ENCODE measurements at places on chromosomes 3 and 15.

GRCh38 chr3:41898631-41899030 is 63.3 kb downstream of the ULK4 start:
- no peak for DNase-seq

GRCh38 chr15:63668601-63669000 is 71.4 kb downstream of the FBXL22 start:
- no peak for DNase-seq

DNA sequence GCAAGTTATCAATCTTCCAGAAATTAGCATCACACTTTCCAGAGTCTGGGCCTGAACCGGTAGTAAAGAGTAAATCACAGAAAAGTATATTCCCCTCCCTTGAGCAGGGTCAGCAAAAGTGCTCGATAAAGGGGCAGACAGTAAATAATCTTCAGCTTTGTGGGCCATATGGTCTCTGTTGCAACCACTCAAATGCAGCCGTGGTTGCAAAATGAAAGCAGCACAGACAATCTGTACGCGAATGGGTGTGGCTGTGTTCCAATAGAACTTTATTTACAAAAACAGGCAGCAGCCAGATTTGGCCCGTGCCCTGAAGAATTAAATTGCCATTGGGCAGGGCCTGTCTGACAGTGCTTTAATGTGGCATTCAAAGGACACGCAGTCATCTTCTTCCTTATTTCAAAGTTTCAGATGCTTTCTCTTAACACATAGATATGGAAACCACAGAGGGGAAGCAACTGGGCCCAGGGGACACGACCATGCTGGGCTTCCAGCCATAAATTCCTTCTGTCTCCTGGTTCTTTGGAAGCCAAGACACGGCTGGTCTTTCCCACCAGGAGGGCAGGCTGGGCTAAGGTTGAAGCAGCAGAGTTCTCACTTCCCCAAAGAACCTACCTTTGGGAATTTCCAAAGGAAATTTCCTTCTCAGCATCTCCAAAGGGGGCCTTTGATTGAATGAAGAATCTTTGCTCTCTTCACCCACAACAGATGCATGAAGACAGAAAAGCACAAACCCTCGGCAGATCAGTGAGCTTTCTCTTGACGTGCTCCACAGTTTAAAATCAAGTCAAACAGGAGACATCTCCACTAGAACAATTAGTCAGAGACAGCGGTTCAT is 489.8 kb upstream of the PROK2 start:
- peak; percentile 71 for DNase-seq

DNA sequence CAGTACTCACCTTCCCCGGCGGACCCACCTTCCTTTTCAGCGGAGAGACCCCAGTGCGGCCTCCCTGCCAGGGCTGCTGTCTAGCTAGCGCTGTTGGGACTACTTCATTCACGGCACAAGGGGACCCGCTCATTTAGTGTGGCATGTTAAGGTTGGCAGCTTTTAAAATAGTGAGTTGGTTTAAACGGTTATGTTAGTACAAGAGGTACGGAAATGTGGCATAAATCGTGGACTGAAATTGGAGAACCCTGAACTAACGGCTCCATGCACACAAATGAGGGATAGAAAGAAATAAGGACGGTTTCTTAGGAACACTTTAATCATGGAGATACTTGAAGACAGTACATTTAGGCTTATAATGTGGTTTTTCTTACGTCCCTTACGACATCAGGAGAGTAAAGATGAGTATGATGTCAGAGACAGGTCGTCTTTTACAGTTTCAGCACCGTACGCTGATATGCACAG is 752 bp downstream of the CEP63 start:
- DNase-seq, result peak; percentile 54

DNA sequence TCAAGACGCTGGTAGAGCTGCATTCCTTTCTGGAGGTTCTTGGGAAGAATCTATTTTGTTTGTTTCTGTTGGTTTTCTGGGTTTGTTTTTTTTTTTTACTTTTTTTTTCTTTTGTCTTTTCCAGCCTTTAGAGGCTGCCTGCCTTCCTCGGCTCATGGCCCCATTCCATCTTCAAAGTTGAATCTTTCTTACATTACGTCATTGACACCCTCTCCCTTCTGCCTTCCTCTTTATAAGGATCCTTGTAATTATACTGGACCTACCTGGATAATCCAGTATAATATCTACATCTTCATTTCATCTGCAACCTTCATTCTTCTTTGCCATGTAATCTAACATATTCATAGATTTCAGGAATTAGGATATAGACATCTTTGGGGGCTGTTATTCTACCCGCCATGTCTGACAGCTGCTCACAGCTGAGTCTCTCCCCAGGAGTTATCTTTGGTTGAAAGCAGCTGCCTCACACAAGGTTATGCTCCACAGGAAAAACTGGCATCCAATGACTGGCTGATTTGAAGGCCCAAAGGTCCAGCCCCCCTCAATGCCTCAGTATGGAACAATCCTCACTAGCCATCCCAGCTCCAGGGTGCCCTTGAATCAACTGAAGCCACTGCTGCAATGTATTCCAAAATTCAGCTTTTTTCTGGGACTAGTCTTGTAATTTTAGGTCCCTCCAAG is 38.4 kb upstream of the THBS1 start:
- no peak for DNase-seq

DNA sequence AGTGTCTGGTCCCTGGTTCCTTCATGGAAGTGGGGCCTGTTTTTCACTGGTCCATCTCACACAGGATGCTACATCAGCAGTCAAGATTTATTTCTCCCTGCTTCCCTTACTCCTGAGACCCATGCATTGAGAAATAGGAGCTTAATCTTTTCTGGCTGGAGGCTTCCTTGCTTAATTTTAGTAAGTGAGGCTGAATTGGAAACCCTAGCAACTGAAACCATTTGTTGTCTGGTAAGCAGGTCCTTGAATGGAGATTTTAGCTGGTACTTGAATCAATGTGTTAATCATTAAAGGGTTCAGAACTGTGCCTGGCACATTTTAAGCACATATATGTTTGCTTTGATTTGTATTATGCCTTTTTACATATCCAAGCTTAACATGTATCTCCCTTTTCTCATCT is 20.2 kb upstream of the MEF2A start:
- no peak for DNase-seq

DNA sequence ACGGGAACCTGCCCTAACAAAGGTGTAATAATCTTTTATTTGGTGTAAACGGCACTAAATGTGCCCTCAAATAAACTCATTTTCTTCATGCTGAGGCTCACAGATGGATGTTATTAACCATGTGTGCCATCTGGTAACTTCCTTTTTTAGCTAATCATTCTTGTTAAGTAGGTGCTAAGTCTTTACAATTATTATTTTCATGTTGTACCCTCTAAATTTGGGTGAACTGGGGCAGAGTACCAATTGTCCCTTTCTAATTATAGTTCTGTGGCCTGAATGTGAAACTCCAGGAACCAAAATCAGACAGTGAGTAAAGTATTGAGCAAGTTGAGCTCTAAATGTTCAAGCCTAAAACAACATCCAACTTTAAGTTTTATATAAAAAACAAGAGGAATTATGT is 220.7 kb upstream of the CADM2 start:
- DNase-seq, result no peak

DNA sequence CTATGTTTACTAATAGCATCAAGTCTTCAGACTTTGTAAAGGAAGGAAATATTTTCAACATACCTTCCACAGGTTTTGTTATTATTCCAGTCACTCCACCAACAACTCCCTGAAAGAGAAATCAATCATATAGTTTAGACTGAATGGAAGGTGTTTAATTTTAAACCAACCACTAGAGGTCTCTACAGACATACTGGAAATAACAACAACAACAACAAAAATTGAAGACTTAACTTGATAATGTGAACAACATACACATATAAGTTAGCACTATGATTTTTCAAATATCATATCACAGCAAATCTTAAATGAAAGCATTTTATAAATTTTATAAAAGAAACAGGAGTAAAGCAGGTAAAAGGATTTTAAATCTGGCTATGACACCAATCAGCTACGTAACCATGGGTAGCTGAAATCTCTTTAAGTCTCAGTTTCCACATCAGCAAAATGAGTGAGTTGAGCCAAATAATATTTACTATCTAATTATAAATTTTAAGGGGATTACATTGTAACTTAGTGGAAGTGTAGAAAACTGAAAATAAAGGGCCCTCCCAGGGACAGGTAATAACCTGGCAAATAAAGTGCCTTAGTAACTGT is 188.2 kb downstream of the VPS13C start:
- peak; percentile 13 for DNase-seq

- no peak for DNase-seq
Measured at GRCh38 chr15:51848811-51849210, 19.4 kb downstream of the TMOD3 start.

DNA sequence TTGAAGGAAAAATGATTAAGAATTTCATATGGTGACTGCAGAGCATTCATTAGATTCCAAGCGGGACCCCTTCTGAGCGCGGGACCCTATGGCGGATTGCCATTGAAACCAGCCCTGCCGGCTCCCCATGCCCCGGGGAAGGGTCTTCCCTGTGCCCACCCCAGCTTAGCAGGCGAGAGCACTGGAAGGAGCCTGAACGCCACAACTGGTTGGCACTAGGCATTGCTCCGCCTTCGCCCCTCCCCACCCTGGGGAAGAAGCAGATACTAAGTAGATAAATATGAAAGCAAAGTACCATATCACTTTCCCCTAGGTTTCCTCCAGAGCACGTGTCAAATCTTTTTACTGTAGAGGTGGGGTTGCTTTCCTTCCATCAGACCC is 70.7 kb downstream of the CYP19A1 start:
- DNase-seq, result peak; percentile 35

- DNase-seq, result no peak
Measured at GRCh38 chr15:66018488-66018797, 149.2 kb downstream of the RAB11A start.

- DNase-seq, result no peak
Measured at GRCh38 chr3:9501226-9501625, 52.4 kb downstream of the LHFPL4 start.

GRCh38 chr3:45946875-45947274 is 3.6 kb downstream of the CXCR6 start:
- no peak for DNase-seq

DNA sequence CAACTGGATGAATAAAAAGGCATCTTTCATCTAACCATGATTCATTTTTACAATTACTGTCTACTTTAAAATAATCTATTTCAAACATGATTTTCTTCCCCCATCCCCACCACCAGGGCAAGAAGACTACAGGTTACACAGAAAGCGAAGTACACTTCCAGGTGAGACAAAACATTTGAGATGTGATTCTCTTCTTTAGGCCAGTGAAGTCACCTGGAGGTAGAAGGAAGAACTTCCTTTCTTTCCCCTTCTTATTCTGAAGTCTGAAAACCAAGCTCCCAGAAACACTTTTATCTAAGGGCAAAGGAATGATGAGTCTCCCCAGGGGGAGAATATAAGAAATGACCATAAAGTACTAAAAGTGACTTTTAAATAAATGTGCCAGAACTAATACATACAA is 36.7 kb downstream of the SHQ1 start:
- no peak for DNase-seq

DNA sequence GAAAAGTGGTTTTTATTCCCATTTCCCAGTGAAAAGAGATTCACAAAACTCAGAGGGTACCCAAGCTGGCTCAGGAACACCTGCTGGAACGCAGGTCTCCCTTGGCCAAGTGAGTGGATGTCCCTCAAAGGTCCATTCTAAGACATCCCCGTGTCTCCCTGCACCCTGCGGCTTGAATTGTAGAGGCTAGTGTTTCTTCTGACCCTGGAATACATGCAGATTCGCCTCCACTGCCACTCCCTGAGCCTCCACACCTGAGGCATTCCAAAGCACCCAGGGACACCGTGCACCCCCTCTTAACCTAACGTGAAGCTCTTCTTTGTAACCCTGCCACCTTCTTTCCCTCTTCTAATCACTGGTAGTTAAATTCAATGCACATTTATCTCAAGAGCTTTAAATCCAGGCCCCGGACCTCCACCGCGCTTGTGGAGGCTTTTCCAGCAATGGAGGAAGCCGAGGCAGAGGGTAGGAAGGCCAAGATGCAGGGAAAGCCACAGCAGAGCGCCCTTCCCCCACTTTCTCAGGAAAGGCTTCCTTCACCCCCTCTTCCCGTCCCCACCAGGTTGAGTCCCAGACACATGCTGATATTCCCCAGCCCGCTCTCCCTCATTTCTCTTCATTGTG is 590 bp upstream of the ITGA11 start:
- DNase-seq, result no peak

GRCh38 chr15:57444877-57445513 is 68.7 kb downstream of the CGNL1 start:
- peak; percentile 29 for DNase-seq

- no peak for DNase-seq
Measured at GRCh38 chr3:182323898-182324297, 469.4 kb upstream of the ATP11B start.

DNA sequence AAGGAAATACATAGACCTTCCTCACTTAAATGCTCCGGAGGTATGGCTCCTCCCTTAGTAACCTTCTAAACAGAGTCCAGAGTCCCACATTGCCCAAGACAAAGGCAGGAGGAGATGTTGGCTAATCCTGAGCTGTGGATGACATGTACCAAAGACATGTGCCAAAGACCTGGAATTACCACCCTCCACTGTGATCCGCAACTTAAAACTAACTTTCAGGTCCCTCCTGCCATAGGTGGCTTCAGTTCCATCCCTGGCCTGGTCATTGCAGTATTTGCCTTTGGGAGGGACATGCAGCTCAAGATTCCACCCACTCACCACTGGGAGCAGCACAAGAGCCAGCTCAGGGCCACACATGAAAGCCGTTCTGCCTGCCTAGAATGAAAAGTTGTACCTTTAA is 28.0 kb downstream of the MYZAP start:
- DNase-seq, result no peak

GRCh38 chr15:93948726-93949125 is 282.6 kb upstream of the MCTP2 start:
- no peak for DNase-seq

DNA sequence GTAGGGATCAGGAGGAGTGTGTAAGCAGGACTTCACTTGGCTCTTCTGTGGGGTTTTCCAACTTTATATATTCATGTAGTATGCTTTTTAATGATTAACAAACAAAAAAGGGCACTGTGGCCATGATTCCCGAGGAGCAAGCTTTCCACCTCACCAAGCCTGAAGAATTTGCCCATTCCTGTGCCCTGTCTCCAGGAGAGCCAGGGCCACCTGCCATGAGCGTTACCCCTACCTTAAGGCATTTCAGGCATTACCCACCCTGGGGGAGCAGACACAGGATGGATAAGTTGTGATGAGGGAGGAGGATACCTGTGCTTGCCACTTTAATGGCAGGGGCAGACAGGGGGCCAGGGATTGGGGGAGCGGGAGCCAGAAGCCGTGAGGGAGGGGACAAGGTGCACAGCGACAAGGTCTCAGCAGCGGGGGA is 3.0 kb downstream of the TRPM1 start:
- DNase-seq, result no peak

DNA sequence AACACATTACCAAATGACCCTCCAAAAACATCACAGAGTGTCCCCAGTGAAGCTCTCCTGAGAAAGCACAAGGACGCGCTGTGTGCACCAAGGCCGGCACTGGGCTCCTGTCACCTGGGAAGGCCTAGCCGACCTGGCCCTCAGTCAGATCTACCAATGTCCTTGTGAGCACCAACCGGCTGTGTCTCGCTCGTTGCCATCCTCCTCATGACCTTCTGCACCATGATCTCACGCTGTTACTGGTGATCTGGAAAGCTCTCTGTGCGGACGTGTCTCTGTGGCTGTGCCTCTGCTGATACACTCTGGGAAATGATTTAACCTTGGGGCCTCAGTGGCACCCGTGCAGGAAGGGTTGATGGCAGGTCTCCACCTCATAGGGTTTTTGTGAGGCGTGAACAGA is 24.2 kb downstream of the ZXDC start:
- no peak for DNase-seq

- no peak for DNase-seq
Measured at GRCh38 chr3:139627759-139628158, 50.0 kb downstream of the NMNAT3 start.

Data from NB4 (cell line).